CMK (cell line): ENCODE measurements at places on chromosomes 5 and 9.

- no peak for DNase-seq
These were observed 365.9 kb downstream of the DMAC1 start for GRCh38 chr9:7433508-7434292.

DNA sequence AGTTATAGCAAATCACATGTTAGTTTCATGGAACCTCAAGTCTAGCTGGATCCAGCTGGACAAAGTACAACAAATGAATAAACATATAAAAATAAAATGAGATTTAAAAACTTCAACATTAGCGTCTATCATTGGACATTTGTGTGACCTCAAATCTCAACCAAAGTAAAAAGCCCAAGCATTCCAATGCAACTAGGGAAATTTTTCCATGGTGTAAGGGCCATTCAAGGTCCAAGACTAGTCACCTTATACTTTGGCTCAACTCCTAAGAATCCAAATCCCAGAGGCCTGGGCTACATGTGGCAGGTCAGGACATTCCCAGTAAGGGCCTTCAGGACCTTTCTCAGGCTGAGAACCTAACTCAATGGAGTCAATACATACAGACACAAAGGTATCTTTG lies 137.4 kb upstream of the DMAC1 start:
- DNase-seq = no peak

DNA sequence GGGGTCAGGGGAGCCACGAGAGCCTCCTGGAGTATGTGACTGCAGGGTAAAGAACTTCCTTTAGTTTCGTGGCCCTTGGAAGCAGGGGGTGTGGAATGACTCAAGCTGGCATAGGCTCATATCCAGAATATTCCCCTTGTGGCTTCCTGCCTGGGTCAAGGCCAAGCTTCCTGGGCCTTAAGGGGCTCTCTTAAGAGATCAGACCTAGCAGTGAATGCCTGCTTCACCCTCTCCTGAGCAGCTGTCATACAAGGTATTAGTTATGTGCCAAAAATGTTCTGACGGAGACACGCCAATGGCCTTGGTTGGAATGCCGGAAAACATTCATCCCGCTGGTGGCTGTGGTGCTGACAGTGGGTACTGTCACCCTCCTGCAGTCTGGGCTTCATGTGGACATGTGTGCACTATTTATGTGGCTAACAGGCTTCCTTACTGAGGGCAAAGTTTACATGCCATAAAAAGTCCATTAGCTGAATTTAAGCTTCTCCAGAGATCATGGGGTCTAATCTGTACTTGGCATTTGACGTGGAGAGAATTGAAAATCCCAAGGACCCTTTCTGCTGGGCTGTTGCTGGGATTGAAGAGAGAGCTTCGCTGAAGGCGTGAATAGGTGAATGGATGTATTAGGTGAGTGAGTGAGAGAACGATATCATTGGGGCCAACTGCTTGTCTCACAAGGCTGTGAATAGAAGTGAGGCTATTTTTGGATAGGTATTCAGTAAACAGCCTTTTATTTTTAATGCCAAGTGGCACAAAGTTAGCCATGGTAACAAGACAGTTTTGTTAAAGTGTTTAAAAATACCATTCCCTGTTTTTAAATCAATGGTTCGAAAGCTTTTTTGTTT lies 156.8 kb downstream of the MACROH2A1 start:
- DNase-seq = no peak

DNA sequence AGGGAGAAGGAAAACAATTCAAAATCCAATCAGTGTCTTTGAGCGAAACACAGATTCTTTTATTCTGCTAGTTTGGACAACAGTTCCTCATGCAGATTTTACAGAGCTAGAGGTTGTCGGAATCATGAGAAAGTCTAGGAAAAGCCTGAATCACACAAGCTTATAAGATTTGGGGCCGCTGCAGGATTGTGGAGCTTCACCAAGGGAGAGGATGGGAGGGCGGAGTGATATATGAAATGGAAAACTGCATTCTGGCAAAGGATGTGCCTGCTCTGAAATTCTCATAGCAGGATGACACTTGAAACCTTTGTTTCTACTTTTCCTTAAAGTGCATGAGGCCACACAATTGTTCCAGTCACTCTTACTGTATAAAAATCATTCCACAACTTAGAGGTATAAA lies 134.3 kb downstream of the OR2K2 start:
- DNase-seq = no peak

DNA sequence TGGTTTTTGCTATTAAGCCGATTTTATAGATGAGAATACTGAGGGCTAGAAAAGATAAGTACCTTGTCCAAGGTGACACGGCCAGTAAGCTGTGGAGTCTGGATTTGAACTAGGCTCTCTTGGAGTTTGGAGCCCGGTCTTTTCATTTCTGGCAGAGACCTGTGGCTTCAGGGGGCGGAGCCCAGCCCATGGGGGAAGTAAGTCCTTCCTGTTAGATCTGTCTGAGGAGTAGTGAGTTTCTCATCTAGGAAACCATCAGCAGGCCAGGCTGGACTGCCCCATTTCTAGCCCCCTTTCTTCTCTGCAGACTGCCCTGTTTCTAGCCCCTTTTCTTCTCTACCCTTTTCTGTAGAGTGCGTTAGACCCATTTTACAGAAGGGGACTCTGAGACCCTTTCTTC lies 521 bp upstream of the PTGS1 start:
- no peak for DNase-seq

DNA sequence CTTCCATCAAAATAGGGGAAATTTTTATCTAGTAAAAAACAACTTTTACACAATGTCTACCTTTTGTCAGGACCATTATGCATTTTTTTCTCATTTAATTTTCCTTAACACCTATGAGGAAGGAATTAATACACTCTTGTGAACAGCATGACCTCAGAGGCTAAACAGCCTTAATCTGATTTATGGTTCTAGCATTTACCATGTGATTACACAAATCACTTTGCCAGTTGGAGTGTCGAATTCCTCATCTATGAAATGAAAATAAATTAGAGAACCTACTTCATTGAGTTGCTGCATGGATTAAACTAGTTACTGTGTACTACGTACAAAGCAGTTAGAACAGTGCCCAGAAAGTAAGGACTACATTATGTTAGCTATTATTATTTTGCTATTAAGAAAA lies 187.7 kb upstream of the MPDZ start:
- DNase-seq = no peak

DNA sequence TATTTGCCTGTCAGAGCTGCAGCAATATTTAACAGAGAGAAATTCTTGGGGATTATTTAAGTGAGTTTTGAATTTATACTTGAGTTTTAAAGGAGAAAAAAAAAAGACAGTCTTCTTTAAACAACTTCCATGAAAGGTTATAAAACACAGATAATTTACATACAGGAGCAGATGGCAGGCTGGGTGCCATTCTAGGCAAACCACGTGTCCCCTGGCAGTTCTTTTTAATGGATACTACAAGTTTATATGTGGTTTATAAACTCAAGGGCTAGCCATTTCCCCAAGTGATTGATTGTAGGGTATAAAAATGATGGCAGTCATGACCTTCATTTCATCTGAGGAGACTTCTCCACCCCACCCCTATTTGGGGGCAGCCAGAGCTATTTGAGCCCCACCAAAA lies 166.6 kb downstream of the FSTL4 start:
- DNase-seq = no peak
